Stimulated activated CD8-positive, alpha-beta memory T cell treated with anti-CD3 and anti-CD28 coated beads, Interleukin-7, amount 100 ng/mL, for 1 hour (primary cell): ENCODE measurements at places on chromosomes 1 and 21.

GRCh38 chr1:29563571-29563970 is 327.2 kb downstream of the PTPRU start:
- no peak for DNase-seq

DNA sequence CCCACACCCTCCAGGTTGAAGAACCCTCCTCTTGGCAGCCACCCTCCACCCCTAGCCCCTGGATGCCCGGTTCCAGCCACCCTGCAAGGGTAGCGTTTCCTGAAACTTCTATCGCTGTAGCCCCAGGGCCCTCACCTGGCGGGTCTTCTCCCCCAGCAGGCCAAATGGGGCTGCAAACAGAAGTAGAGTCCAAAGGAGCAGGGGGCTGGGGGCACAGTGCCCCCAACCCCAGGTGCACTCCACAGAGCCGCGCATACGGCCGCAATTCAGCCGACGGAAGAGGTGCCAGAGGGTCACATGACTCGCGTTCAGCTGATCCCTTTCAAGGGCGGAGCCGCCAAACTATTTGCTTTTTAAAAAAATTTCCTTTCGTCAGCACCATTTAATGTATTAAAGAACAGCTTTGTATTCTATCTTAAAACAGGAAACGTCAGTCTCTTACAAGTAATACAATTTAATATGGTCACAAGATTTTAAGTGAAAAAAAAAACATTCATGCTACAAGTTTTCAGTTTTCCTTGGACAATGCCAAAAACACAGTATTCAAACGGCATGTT is at the start of gene GLMP:
Gene GLMP, minus strand, starts transcription at position 289 of the 557 bp plus-strand sequence. Its CDS starts 34 bp downstream, at position 255.
- peak; percentile 20 for DNase-seq

GRCh38 chr1:240967070-240967724 is 355.2 kb upstream of the GREM2 start:
- no peak for DNase-seq

DNA sequence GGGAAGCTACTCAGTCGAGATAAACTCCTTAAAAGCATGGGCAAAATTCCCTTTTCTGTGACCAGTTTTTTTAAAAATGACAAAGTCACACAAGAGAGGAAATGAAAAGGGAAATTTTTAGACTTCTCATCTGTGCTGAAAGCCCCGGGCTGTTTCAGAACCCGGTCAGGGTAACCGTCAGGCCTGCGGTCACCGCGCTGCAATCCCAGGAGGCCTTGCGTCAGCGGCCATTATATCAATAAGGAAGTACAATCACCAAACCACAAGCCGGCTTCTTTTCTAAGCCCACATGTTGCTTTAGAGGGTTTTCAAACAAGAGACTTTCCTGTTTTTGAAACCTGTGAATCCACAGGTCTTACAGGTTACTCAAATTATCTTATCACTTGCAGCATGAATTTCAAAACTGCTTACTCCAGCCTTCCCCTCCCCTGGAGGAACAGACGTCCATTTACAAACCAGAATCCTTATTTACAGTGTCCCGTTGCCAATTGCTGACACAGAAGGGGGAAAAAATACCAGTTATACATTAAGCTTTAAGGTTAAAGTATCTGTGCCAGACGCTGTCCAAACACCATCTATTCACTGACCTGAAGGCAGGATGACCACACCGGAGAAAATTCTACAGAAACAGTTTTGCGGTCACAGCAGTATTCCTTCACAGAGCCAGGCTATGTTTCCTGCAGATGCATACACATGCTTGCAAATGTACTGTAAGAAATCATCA is 165.3 kb downstream of the TOMM20 start:
- DNase-seq = peak; percentile 75

GRCh38 chr1:157176016-157176415 is 37.8 kb upstream of the ETV3 start:
- no peak for DNase-seq

GRCh38 chr1:205437570-205437969 is 15.7 kb upstream of the LEMD1 start:
- no peak for DNase-seq

DNA sequence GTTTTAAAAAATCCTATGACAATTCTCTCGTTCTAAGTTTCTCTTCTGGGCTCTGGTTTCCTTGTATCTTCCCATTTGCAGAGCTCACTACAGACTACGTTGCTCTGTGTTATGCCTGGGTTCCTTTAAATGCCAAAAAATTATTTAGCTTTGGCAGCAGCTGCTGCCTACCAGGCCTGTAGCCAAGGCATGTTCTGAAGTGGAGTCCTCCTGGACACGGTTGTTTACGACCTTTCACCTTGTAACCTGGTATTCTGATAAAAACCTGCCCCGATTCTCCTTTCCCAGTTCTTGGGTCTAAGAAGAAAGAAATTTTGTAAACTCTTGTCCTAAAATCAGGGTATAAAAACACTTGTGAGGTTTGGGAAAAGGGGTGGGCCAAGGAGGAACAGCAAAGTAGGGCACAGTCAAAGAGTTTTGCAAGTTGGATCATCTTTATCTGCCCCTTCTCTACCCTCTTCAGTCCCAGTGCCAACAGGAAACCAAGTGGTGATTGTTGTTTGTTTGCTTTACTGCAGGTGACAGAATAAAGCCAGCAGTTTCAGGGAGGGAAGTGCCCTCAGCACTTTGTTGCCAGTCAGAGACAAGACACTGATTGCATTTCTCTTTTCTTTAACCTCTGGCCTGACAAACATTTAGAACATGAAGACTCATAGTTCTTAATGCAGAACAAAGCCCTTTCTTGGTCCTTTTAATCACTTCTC is 3.1 kb upstream of the TXNIP start:
- no peak for DNase-seq

- DNase-seq = no peak
Measured at GRCh38 chr1:225845571-225846259, 35.8 kb downstream of the EPHX1 start.

- no peak for DNase-seq
Measured at GRCh38 chr21:35400233-35400939, 351.3 kb upstream of the RUNX1 start.

GRCh38 chr1:117574161-117574835 is 31.6 kb upstream of the TENT5C start:
- no peak for DNase-seq

GRCh38 chr1:47867438-47868347 is 129.5 kb downstream of the TRABD2B start:
- no peak for DNase-seq

GRCh38 chr1:37926038-37926924 is 20.6 kb downstream of the INPP5B start:
- no peak for DNase-seq

- no peak for DNase-seq
Measured at GRCh38 chr1:227732586-227733308, 2.4 kb downstream of the JMJD4 start.

- no peak for DNase-seq
Measured at GRCh38 chr1:69648486-69648885, 80.8 kb downstream of the LRRC7 start.

DNA sequence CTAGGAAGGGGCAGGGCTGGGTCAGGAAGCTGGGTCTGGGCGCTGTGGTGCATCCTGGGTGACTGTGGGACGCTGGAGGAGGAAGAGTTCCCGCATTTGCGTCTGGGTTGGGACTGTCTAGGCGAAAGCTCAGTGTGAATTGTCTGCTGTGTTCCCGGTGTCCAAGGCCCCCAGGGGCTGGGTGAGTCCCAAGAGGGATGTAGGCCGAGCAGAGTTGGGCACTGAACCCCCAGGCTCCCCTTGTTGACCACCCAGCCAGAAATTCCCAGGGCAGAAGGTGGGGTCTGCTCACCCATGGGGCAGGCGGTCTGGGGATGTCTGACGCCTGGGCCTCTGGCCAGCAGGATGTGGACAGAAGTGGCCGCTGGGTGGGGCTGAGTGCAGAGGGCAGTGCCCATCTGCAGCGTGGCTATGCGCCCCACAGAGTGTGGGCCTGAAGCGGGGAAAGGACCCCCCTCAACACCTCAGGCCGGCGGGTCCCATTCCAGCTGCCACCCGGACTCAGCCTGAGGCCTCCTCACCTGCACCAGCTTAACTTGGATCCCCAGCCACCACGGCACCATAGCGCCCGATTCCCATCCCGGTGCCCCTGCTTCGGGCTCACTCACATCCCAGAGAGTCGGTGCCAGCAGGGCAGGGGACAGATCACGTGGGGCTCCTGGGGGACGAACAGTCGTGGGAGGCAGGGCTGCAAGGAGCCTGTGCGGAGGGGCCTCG is 37.0 kb upstream of the POFUT2 start:
- no peak for DNase-seq

- DNase-seq = no peak
Measured at GRCh38 chr1:222759451-222760035, 22.5 kb downstream of the FAM177B start.

DNA sequence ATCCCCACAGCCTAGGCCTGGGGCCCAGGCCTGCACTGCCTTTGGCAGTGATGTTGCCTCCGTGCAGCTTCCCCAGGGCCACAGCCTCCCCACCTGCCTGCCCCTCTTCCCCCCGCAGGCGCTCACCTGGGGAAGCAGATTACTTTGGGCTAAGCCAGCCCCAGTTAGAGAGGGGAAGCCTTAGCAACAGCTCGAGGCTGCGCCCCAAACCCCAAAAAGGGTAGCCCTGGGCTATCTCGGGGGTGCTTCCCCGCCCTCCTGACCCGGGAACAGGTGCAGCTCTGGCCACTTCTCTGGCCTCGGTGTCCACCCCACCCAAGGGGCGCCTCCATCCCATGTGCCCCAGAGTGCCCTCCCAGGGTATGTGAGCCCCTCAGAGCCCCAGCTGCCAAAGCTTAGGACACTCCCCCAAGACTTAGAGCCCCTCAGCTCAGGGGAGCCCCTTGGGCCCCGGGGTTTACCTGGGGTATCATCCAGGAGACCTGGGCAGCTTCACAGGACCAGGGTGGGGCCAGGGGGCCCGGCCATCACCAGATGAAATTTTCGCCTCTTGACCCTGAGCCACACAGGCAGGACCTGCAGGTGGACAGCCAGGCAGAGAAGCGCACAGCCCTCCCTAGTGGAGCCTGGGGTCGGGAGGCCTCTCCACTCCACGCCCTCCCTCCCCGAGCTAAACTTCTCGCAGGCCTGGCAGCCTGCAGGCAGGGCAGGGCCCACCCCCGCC is 3.3 kb upstream of the TTC34 start:
- no peak for DNase-seq
